ENCODE measurements at places on chromosomes 6 and 20. TPM values are rescaled to one million over a fixed set of nuclear protein-coding genes. Genes with fewer than 3 reads are reported as not detected.

TFAP2D gene
- not detected for total RNA-seq

MLN gene
- not detected for total RNA-seq

HAO1 gene
- total RNA-seq = not detected

GRCh38 chr20:4812641-4813075 is 90.9 kb downstream of the PRND start:
- peaks cover 11% of the 10 kb centered on the region for H3K27me3 ChIP-seq
- H3K36me3 ChIP-seq = no peaks in the 10 kb centered on the region
- no peak overlapping the region for H3K27ac ChIP-seq
- no peak for DNase-seq
- H3K4me3 ChIP-seq = no peak overlapping the region

GRCh38 chr6:1890071-1890470 is 280.4 kb downstream of the FOXC1 start:
- no peak overlapping the region for H3K4me3 ChIP-seq
- no peak for DNase-seq

GRCh38 chr20:56730996-56731395 is 101.9 kb downstream of the TFAP2C start:
- H3K27ac ChIP-seq = no peak overlapping the region
- no peaks in the 10 kb centered on the region for H3K27me3 ChIP-seq
- peaks cover 5% of the 10 kb centered on the region for H3K4me1 ChIP-seq
- no peak overlapping the region for H3K4me3 ChIP-seq

- H3K36me3 ChIP-seq = no peaks in the 10 kb centered on the region
- H3K4me3 ChIP-seq = no peak overlapping the region
- DNase-seq = no peak
- H3K4me1 ChIP-seq = peaks cover 38% of the 10 kb centered on the region
Measured at GRCh38 chr6:119145111-119145510, 66.6 kb upstream of the FAM184A start.

DNA sequence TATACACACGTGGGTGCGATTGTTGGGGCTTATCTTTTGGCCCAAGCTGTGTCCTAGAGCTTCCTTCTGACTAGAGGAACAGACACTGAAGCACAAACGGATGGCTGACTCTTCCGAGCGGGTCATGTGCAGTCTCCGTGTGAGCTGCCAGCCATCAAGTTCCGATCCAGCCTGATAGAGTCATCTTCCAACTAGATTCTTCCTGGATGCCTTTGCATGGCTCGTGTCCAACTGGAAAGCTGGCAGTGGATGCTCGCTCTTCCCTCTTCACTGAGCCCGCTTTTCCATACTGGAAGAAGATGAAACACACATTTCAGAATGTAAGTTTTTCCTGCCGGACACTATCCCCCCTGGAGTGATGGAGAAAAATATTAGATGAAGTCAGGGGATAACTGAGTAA is 148.1 kb downstream of the SCML4 start:
- H3K4me1 ChIP-seq = peaks cover 4% of the 10 kb centered on the region
- DNase-seq = no peak
- H3K27ac ChIP-seq = no peak overlapping the region
